Stimulated activated CD4-positive, alpha-beta T cell treated with anti-CD3 and anti-CD28 coated beads, TNF-alpha, amount 100 ng/mL, for 48 hours (primary cell): ENCODE measurements at places on chromosomes 13 and 19.

DNA sequence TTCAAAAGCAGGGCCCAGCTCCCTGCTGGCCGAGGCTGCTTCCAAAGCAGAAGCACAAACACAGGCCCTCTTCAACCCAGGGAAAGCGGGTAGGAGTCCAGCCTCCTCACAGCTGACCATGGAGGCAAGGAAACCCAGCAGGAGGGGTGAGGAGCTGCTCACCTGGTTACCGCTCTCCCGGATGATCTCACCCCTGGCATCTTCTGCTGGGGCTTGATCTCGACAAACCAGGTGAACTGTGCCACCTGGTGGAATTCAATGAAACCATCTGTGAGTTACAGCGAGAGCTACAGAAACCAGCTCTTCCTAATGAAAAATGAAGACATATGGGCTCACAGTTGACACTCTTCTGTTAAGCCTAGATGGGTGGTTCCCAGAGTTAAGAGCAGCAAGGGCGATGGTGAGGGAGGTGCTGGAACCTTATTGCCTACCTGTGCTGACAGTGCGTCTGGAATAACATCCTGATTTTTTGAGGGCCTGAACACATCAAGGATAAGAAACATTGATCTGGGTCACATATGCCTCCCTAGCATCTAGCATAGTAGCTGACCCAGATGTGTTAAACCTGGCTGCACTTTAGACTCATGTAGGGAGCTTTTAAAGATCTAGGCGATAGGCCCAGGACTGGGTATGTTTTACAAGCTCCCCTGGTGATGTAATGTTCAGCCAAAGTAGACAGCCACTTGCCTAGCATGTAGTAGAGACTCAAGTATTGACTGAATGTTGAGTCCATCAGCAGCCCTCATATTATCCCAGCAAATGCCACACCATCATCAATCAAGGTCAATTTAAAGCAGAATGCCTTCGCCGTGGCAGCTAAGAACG lies 6.1 kb downstream of the DHRS12 start:
- DNase-seq: no peak

GRCh38 chr13:40149611-40150274 lies 494.3 kb downstream of the COG6 start:
- no peak for DNase-seq

DNA sequence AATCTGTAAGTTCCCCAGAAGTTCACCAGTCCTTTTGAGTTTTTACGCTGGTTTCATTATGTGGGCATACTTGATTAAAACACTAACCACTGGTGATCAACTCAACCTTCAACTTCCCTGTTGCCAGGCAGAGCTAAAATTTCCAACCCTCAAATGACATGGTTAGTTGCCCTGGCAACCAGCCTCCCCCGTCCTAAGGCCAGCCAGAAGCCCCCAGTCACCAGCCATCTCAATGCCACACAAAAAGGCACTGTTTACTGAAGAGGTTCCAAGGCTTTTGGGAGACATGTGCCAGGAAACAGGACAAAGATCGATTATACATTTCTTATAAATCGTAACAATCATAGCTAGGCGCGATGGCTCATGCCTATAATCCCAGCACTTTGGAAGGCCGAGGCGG lies 1.6 kb downstream of the ZNF649 start:
- no peak for DNase-seq

- DNase-seq: peak; percentile 79
Measured at GRCh38 chr19:16584248-16585093, 12.3 kb upstream of the SLC35E1 start.

GRCh38 chr19:30391554-30392551 lies 19.7 kb downstream of the ZNF536 start:
- no peak for DNase-seq

- DNase-seq: peak; percentile 62
Measured at GRCh38 chr19:23762884-23763711, 4.4 kb upstream of the ZNF681 start.

GRCh38 chr19:34573226-34573864 lies 91.8 kb downstream of the WTIP start:
- DNase-seq: no peak

DNA sequence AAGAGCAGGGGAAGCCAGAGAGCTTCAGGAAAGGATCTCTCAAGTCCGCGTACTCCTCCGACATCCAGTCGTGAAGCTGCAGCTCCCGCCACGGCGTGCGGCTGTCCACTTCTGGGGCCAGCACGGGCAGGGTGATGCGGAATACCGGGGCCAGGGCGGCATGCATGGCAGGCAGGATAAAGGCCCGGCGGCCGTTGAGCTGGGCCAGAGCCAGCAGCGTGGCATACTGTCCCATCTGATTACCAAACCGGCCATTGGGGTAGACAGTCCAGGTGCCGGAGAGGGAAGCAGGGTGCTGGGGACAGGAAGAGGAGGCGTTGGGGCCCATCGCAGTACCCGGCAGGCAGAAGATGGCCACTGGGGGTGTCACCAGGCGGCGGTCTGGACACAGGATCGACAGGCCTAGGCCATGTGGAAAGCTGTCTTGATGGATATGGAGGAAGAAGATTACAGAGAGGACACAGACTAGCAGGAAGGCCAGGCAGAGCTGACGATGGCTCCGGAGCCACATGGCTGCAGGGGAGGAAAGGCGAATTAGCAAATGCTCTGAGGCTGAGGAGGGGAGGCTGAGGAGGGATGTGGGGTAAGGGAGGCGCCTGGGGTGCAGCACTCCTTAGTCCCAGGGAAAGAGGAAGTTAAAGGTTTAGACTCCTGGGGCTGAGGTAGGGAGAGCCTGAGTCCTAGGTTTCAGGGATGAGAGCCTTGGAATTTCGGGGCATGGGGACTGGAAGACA lies 1.5 kb downstream of the FUT1 start:
- DNase-seq: no peak

DNA sequence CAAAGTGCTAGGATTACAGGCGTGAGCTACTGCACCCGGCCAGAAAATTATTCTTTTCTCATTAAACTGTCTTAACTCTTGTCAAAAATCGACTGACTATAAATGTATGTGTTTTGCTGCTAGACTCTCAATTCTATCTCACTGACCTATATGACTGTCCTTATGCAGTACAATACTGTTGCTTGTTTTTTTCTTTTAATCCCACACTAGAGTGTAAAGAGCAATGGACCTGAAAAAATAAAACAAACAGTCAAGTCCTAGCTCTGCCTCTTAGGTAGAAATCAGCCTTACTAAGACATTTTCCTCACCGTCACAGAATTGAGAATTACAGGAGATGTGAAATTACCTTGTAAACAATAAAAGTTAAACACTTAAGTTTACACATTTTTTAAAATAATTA lies 35.1 kb downstream of the INTS6 start:
- no peak for DNase-seq

- DNase-seq: no peak
Measured at GRCh38 chr19:28685802-28686201, 527.1 kb downstream of the UQCRFS1 start.

DNA sequence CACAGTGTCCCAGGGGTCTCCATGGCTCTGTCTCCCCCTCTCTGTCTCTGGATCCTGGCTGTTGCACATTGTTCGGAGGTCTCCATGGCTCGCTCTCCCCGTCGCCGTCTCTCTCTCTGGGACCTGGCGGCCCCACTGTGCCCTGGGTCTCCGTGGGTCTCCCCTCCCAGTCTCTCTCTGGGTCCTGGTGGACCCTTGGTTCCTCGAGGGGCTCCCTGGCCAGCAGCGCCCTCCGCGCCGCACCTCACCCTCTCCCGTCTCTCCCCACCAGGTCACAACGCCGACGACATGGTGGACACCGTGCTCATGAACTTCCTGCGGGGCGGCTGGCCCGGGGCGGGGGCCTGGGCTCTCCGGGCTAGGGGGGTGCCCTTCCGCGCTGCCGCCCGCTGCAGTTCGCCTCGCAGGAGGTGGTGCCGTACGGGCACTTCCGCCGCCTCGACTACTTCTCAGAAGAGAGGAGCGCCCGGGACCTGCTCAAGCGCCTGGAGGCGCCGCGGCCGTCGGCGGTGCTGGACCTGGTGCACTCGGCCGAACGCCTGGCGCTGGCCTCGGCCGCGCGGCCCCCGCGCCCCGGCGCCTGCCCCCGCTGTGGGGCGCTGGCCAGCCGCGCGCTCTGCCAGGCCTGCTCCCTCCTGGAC lies 29.1 kb downstream of the SIGLEC5 start:
- DNase-seq: no peak

DNA sequence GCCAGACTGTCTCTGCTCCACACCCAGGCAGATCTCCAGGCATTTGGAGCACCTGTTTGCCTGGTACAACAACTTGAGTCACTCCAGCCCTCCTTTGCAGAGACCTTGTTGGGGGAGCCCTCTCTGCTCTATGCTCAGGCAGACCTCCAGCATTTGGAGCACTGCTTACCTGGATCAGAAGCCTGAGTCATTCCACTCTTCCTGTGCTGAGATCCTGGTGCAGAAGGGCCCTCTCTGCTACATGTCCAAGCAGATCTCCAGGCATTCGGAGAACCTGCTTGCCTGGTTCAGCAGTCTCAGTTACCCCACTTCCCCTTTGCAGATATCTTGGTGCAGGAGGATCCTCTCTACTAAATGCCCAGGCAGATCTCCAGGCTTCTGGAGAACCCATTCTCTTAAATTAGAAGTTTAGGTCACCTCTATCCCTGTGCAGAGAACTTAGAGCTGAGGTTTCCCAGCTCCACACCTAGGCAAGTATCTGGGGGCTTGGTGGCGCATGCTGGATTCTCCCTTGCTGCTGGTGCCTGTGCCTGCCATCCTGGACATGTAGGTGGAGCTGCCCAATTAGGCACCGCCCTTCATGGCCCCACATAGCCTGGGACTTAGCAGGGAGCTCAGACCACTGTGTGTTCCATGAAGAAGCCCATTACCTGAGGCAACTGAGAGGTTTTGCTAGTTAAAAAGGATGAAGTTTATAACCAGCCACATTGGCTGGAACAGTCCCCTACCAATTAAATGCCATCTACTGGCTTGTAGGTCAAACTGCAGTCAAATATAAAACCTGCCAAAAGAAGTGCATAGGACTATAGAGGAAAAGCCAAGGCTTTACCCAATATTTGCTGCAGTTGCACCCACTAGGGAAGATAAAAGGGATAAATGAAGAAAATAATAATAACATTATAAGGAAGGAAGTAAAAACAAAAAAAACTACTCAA lies 97.6 kb upstream of the SLITRK6 start:
- DNase-seq: no peak

GRCh38 chr19:10551698-10552301 lies 8.1 kb downstream of the ATG4D start:
- no peak for DNase-seq

- no peak for DNase-seq
Measured at GRCh38 chr19:1250437-1251260, 2.3 kb downstream of the MIDN start.

GRCh38 chr13:52319876-52320275 lies 86.1 kb downstream of the THSD1 start:
- no peak for DNase-seq

DNA sequence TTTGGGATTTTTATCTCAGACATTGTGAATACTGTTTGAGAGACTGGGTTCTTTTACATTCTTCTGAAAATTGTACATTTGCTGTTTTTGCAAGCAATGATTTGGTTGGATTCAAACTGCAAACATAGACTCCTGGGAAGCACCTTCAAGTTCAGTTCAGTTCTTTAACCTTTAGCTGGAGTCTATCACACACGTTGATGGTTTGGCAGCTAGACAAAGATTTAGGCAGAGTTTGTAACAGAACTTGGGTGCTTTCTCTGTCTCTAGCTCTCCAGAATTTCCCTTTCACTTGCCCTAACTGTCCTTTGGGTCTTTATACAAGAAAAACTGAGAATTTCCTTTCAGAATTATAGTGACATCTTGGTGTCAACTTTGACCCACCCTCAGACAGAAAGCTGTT lies 556.6 kb downstream of the DIAPH3 start:
- no peak for DNase-seq

DNA sequence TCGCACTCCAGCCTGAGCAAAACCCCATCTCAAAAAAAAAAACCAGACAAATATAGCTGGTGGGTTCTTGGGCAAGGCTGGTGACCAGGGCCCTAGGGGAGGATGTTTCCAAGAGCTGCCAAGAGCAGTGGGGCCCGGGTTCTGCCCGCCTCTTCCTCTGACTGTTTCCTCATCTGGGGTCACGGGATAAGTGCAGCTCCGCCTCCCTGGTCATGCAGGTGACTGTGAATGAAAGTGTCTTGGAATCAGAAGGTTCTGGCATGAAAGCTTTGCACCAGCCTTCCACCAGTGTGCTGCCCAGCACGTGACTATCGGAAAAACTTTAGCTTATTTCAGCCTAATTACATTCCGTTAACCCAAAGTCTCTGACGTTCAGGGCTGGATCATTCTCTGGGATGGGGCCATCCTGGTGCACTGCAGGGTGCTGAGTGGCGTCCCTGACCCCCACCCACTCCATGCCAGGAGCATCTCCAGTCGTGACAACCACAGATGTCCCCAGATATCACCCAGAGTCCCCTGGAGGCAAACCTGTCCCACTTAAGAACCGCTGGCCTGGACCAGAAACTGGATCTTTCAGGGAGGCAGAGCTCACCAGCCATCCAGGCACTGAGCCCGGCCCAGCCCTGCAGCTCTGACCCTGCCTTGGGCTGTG lies 85.6 kb downstream of the GNG7 start:
- no peak for DNase-seq

GRCh38 chr19:40190891-40191835 lies at the start of gene MAP3K10:
TSS of gene MAP3K10 (plus strand) at chr19:40191426. CDS start at chr19:40192032, 606 bp downstream.
- peak; percentile 52 for DNase-seq

DNA sequence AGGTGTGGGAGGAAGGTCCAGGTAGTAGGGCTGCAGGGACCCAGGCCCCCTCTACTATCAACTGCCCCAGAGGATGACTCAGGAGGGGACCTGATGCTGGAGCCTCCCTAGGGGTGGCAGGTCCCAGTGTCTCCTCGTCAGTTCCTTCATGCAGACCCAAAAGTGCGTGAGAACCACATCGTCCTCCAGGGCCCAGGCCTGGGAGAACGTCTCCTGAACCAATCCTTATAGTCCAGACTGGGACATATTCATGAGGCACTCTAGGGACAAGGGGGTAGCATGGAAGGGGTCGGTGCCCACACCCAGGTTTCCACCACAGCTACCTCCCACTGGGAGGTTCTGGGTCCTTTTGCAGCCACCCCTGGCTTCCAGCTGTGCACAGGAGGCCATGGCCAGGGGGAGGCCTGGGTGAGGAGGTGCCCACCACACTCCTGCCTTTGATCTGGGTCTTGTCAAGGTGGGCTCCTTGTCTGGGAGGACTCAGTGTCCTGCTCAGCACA lies 38.0 kb upstream of the TPM4 start:
- no peak for DNase-seq

DNA sequence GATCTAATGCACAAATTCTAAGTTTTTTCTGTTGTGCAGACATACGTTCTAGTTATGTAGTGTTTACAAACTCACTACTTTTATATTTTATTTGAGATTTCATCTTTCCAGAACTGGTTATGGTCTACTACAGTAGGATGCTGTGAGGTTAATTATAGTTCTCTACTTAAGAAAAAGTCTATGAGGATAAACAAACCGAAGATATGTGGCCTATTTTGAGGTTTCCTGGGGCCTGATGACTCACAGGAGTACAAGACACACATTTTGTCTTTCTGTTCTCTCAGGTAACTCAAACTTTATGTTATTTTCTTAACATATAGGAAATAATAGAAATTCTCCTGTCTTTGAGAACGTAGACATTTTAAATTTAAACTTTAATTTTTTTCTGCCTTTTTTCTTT lies 45.1 kb downstream of the PCDH20 start:
- no peak for DNase-seq

DNA sequence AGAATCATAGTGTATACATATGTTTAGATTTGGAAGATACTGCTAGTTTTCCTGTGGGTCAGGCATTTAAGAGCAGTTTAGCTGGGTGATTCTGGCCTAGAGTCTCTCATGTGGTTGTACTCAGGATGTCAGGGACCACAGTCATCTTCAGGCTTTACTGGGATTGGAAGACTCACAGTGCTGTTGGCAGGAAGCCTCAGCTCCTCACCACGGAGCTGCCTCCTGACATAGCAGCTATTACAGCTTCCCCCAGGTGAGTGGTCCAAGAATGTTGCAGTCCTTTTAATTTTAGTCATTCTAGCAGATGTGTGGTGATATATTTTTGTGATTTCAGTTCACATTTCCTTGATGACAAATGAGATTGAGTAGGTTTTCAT lies 16.9 kb upstream of the GPR18 start:
- no peak for DNase-seq
